ENCODE measurements at places on chromosomes 7 and 10.

DNA sequence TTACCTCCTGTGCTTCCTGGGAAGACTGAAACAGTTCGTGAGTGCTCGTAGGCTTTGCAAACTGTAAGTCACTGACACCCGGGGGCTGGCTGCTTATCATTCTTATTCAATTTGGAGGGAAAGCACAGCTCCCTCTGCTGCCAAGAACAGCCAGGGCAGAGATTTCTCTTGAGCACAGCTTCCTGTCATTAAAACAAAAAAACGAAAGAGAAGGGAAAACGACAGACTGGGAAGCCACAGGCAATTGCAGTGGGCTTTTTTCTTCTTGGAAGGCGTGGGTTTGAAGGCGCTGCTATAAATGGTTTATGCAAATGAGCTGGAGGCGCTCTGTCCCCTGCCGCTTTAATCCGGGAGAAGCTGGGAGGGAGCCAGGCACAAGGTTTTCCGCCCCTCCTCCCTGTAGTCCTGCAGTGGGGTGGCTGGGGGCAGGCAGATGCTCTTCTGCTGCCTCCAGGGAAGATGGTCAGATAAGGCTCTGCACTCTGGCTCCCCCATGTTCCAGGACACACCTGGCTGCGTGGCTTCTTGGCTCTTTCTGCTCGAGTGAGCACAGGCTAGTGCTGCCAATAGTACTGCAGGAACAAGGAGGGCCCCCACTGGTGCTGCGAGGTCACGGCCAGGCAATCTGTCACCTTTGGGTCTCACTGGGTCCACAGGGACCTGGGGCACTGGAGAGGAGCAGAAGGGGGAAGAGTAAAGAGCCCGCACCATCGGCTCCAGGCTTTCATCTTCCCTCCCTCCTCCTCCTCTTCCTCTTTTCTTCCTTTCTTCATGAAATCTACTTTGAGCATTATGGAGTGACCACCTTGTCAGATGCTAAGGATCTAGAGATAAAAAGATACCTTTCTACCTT, 49.5 kb downstream of the NEURL1 start:
- DNase-seq, result peak; percentile 28

- no peak for DNase-seq
Observed at GRCh38 chr7:39888171-39888853, 61.7 kb upstream of the CDK13 start.

DNA sequence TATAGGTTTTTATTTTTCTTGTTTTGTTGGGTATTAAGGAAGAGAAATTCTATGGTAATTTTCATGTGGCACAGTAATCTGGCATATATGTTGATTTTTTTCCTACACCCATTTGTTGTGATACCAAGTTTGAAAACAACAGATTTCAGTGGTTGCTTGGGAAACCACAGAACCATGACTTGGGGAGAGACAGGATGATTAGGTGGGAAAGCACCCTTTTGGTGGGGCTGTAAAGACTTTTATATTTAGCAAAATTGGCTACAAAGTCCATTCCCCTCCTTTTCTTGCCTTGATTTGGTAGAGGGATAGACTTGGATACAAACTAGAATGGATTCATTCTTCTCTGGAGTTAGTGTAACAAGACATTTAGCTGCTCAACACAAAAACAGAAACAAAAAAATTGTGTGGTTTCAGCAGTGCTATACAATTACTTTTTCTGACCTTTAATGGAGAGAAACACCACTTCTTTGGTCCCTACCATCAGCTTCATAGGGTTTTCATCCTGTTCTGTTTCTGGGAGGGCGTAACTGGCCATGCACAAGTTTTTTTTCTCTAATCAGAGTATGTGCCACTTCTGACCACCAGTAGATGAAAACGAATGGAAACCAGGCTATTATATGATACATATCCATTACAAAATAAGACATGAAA, 52.7 kb downstream of the FIGNL1 start:
- DNase-seq, result no peak

- no peak for DNase-seq
Observed at GRCh38 chr7:45240273-45240771, 82.7 kb downstream of the RAMP3 start.

GRCh38 chr10:6346631-6347030, 143.9 kb downstream of the PFKFB3 start:
- DNase-seq, result no peak

DNA sequence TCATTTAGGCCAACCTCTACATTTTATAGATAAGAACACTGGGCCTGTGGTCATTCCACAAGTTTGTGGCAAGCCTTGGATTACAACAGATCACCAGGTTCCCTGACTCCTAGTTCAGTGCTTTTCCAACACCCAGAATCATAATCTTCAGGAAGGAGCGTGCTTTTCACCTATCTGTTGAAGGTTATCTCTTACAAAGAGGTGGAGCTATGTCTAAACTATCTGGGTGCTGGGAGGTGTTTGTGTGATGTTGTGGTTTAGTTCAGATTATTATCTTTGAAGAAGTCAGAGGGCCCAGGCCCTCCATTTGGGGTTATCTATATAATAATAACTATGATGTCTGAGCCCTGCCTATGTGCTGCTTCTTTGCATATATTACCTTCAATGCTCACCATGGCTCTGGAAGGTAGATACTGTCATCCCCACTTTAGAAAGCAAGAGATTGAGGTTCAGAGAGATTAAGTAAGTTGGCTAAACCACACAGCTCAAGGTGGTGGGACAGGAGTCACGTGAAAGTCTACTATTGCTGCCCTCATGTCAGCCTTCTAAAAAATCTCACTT, 24.0 kb downstream of the IL2RA start:
- peak; percentile 2 for DNase-seq

DNA sequence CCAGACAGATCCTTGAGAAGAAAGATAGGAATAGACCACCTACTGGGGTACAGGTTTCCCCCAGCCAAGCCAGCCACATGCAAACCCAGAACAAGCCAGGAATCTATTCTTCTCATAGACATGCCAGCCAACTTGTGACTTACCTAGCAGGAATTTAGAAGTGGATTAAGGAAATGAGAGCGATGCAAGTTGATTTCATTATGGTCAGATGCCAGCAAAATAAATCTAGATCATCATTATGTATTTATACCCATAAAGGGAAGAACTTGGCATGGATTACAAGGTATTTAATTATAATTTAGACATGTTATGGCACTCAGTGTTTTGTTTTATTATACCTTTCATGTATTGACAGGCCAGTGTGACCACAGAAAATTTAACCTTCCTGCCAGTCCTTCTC, 32.8 kb downstream of the SLC35G1 start:
- no peak for DNase-seq

DNA sequence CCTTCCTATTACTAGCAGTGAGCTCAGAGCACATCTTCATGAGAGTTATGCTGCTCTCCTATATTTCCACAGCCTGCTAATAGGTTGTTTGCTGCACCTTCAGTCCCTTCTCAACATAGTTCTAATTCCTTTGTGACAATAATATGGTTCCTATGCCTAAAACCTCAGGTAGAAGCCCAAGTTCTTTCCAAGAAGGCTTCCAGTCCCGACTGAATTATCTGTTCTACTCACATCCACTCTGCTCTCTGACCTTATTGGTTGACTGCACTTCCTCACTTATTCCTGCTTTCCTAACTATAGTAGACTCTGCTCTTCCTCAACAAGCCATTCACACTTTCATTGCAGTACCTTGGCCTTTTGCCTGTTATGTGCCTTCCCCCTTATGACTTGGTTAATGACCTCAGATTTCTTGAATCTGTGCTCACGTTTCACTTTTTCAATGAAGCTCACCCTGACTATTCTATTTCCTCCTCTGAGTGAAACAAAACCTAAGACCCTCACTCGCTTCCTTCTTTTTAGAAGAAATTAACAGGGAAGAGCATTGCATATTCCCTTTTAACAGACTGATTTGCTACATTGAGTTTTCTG, 132.7 kb downstream of the MDFIC start:
- no peak for DNase-seq

GRCh38 chr7:155834486-155835048, 22.3 kb upstream of the SHH start:
- no peak for DNase-seq

DNA sequence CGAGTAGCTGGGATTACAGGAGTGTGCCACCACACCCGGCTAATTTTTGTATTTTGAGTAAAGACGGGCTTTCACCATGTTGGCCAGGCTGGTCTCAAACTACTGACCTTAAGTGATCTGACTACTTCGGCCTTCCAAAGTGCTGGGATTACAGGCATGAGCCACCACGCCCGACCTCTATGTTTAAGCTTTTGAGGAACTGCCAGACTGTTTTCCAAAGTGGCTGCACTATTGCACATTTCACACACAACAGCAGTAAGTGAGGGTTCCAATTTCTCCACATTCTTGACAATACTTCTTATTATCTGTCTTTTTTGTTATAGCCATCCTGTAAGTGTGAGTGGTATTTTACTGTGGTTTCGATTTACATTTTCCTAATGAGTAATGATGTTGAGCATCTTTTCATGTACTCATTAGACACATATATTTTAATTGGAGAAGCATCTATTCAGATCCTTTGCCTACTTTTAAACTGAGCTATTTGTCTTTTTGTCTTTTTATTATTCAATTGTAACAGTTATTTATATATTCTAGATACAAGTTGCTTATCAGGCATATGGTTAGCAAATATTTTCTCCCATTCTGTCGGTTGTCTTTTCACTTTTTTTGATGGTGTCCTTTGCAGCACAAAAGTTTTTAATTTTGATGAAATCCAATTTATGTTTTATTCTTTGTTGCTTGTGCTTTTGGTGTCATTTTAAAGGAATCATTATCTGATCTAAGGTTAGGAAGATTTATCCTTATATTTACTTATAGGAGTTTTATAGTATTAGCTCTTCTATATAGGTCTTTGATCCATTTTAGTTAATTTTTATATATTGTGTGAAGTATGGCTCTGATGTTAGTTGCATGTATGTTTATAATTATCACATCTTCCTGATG, 12.8 kb upstream of the IRF5 start:
- no peak for DNase-seq

- DNase-seq, result no peak
Observed at GRCh38 chr7:147937428-147937827, 653.1 kb upstream of the C7orf33 start.

DNA sequence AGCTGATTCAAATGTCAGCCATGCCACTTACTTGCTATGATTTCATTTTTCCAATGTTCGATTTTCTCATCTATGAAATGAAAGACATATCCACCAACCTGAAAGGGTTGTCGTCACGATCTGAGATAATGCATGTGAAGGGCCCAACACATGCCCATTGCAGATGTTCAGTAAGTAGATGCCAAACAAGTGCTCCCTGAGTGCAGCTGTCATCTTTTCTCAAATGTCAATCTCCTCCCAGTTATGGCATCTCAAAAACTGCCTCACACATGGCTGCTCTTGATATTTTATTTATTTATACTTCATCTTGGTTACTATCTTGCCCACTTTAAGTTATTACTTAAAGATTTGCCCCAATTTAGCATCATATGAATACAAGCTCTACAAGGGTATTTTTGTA, 16.8 kb downstream of the CPEB3 start:
- no peak for DNase-seq

DNA sequence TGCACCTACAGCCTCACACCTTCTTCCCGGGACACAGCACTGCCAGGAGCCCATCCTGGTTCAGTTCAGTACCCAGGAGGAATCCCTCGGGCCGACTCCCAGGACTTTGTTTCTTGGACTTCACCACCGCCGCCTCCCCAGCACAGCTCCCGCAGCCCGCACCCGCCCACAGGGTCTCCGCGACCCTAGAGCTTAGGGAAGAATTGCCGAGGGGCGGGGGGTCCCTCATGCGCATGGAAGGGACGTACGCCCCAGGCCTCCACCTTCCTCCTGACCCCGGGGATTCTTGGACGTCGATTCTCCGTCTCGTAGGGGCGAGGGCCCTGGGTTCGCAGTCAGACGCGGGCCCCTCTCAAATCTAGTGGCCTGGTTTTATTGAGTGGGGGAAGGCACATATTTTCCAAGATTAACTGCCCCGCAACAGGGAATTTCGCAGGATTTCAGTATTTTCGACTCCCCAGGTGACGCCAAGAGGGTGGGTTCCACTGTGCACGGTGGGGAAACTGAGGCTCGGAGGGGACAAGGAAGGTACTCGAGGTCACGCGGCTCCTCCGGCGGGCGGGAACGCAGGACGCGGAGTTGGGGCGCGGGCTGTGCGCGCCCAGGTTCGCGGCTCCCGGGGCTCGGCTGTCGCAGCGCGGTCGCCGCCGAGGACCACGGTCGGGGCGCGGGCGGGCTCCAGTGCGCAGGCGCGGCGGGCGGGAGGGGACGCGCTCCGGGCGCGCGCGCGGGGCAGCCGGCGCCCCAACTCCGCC, at the start of gene ADCY1:
TSS of gene ADCY1 (plus strand) at position 708 of the 755 bp plus-strand sequence. CDS start 176 bp downstream, outside the sequence.
- DNase-seq, result no peak

DNA sequence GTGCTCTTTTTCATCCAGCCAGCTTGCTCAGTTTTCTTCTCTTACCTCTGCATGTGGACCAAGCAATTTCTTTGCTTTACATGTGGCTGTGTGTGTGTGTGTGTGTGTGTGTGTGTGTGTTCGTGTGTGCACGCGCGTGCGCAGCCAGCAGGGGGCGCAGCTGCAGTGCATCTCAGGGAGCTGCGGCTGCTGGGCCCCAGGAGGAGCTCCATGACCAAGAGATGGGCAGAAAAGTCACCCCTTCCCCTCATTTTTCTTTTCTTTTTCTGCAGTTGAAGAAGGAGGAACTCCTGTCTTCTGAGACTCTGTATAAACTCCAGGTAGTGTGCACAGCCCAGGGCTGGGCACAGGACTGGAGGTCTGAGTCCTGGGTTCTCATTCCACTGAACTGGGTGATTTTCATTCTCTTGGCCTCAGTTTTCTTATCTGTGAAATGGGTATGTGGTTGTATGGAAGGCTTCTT, 41.8 kb downstream of the BLNK start:
- DNase-seq, result peak; percentile 75

- peak; percentile 22 for DNase-seq
Observed at GRCh38 chr10:6171881-6172695, 30.6 kb upstream of the PFKFB3 start.

DNA sequence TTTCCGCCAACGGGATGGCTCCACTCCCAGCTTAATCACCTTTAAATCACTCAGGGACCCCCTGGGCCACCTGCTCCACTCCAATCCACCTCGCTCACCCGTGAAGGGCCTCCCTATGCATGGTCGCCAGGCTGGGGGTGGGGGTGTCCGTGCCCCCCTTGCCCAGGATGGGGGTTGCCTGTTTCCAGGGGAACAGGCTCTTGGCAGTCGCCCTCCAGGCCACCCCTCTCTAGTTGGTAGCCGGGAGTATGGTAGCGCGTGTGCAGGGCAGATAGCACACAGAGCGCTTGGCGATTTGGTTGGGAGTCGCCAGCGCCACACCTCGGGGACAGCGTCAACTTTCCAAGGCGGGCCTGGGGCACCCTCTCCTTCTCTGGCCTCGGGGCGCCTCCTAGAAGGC, 134.9 kb upstream of the ZNF92 start:
- no peak for DNase-seq

- no peak for DNase-seq
Observed at GRCh38 chr7:55152516-55152915, 133.7 kb downstream of the EGFR start.

GRCh38 chr10:91406322-91406721, 3.8 kb upstream of the HECTD2 start:
- no peak for DNase-seq

- no peak for DNase-seq
Observed at GRCh38 chr7:38542156-38542555, 89.0 kb downstream of the AMPH start.

DNA sequence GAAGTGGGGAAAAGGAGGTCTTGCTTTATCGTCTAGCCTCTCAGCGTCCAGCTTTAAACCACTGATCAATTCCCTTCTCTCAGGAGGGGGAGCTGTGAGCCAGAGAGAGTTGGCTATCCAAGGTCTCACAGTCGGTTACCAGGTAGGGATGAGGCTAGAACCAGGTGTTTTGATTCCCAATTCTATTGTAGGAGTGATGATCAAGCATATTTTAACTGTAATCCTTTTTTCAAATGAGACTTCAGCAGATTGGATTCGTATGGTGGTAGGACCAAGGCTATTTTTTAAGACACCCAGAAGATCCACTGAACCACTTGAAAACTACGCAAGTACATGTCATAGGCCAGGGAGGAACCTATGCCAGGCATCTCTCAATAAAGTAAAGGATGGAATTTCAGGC, 8.4 kb downstream of the MINDY4 start:
- DNase-seq, result no peak

All from stimulated activated CD4-positive, alpha-beta T cell treated with anti-CD3 and anti-CD28 coated beads, Interleukin-4, amount 100 ng/mL, for 1 hour (primary cell).